ENCODE measurements at places on chromosomes 7 and 10. TPM values are rescaled to one million over a fixed set of nuclear protein-coding genes. Genes with fewer than 3 reads are reported as not detected.

GRCh38 chr10:5996696-5997095 is 19.4 kb upstream of the IL15RA start:
- no peak for DNase-seq

- no peak for DNase-seq
These were observed 96.6 kb upstream of the PARD3 start for GRCh38 chr10:34911661-34912205.

DNA sequence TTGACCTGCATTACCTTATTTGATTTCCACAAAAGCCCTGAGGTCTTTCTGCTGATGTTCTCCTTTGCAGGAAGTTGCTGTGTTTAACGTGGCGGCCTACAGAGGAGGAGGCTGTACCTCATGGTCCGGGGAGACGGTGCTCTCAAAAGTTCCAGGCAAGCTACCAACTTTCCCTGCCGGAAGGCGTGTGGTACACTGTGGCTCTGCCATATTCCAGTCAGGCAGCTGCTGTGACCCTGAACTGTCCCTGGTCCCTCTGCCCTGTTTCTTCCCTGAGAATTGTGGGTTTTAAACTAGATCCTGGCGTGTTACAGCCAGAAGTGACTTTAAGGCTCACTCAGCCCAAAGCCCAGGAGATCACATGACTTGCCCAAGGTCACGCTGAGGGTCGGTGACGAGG is 139.2 kb downstream of the TEX36 start:
- no peak for DNase-seq

The LIPN gene
- polyA plus RNA-seq = not detected

The AFAP1L2 gene
- 41.6 TPM for polyA plus RNA-seq

The DAGLB gene
- 17.3 TPM for polyA plus RNA-seq

The SNCG gene
- polyA plus RNA-seq = 9.9 TPM

Data from renal cortex interstitium (tissue), 15 donors.